ENCODE measurements at places on chromosomes 3 and 15. TPM values are rescaled to one million over a fixed set of nuclear protein-coding genes. Genes with fewer than 3 reads are reported as not detected.

Gene PDIA5
- 22.2 TPM for total RNA-seq

Gene SLC24A5
- total RNA-seq: not detected

Gene CAPN3
- 3.7 TPM for total RNA-seq

Gene CDHR4
- not detected for total RNA-seq

GRCh38 chr3:124587053-124587408 lies 143.2 kb upstream of the UMPS start:
- no peak for DNase-seq

- no peak for DNase-seq
Observed at GRCh38 chr15:67175643-67176071, 78.8 kb downstream of the AAGAB start.

DNA sequence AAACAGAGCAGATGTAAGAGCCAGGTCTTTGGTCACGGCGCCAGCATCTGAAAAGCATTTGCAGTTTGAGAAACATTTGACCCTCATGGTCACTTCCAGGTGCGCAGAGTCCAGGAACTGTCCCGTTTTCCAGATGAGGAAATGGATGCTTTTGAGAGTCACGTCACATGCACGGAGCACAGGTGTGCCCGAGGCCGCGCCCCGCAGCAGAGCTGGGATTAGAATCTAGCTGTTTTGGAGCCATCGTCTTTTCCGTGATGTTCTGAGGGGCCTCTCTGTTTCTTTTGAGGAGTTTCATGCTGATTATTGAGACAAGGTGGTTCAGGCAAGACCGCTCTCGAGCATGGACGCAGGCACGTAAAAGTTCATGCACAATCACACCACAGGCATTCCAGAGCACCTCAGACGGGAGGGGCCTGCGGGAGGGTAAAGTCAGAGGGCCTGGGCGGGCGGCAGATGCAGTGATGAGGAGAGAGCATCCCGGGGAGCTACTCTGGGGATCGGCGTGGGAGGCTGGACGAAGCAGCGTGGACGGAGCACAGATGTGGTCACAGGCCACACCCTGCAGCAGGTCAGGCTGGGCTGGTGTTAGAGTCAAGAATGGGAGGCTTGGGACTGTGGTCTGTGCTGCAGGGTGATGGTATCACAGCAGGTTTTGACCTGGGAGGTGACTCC lies 139.2 kb upstream of the MEF2A start:
- DNase-seq: no peak

- DNase-seq: no peak
Observed at GRCh38 chr3:114226313-114226712, 11.1 kb downstream of the ZNF80 start.

DNA sequence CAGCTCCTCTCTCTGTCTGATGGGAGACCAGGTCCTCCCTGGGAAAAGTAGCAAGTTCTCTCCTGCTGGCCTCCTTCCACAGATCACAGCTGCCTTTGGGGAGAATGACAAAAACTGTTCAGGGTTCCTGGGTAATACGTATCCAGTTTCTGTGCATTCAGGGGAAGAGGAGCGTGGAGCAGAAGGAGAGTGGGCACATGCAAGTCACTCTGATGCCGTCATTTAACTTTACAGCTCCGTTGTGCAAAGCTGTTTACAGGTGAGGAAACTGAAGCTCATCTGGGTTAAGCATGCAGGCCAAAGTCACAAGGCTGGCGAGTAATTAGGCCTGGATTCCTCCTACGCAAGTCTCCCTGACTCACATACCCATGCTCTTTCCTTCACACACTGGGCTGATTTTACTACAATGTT lies 7.5 kb upstream of the TM4SF1 start:
- DNase-seq: no peak

GRCh38 chr15:25181293-25182097 lies 226.7 kb downstream of the SNRPN start:
- peak; percentile 3 for DNase-seq

Measured in progenitor cell of endocrine pancreas (in vitro differentiated cells).